NCI-H2081 (cell line): ENCODE measurements at places on chromosomes 2 and 18.
A peak's percentile ranks its signal among the peaks of the same experiment; 100 is the strongest.

GRCh38 chr2:83058683-83059082 lies 1400.4 kb downstream of the SUCLG1 start:
- DNase-seq = no peak

GRCh38 chr2:27724905-27725701 lies 46.4 kb upstream of the MRPL33 start:
- no peak for DNase-seq

GRCh38 chr18:7017013-7017412 lies 100.6 kb downstream of the LAMA1 start:
- no peak for DNase-seq

- DNase-seq = no peak
Observed at GRCh38 chr18:24868311-24868710, 407.9 kb downstream of the HRH4 start.

GRCh38 chr2:236674238-236674637 lies 104.6 kb downstream of the ACKR3 start:
- no peak for DNase-seq

DNA sequence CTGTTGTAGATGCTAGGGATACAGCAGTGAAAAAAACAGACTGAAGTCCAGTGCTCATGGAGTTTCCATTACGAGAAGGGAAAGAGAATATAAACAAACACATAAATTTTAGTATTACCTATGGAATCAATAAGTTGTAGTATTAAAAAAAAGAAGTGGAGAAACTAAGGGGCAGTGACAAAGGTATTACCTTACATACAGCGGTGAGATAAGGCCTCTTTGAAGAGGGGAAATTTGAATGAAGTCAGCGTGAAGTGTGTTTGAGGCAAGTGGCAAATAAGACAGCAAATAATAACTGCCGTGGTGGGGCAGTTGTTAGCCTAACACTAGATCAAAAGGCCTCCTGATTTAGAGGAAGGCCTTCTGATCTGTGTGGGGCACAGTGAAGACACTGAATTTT lies 57.9 kb downstream of the TLK1 start:
- DNase-seq = peak; percentile 34

DNA sequence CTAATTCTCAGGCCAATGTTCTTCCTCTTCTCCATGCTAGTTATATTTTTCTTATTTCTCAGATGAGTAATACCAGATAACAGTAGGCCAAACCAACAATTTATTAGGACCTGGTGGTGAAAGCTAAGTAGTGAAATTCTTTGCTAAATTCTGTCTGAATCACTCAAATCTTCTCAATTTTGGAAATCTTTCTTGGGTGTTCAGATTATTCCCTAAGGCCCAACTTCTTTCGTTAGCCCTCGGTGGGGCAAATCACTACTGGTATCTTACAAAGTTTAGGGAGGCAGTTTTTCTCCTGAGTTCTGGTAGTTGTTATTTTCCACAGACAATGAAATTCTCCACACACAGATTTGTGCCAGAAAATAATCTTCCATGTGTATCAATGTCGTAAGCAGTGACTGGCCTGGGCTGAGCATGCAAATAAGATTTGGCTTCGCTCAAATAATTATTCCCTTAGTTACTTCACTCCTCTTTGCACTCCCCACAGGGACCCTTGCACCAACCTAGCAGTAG lies 443.5 kb upstream of the SLC14A2 start:
- no peak for DNase-seq

GRCh38 chr2:118264232-118264990 lies 176.1 kb downstream of the INSIG2 start:
- DNase-seq = no peak

DNA sequence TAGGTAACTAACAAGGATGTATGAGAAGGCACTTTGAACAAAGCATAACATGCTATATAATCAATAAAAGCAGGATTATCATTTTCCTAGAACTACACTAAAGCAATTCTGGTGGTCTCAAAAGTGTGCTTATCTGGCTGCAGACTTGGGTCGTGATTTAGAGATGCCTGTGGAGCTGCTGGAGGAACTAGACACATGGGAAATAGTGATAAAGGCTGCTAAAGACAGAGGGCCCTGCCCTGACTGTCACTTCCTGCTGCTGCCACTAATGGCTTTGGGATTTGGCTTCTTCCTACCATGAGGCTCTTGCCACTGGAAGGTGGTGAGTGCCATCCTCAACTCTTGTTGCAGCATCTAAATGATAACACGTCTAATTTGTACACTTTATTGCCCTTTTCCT lies 22.5 kb downstream of the TMEM178A start:
- peak; percentile 17 for DNase-seq

DNA sequence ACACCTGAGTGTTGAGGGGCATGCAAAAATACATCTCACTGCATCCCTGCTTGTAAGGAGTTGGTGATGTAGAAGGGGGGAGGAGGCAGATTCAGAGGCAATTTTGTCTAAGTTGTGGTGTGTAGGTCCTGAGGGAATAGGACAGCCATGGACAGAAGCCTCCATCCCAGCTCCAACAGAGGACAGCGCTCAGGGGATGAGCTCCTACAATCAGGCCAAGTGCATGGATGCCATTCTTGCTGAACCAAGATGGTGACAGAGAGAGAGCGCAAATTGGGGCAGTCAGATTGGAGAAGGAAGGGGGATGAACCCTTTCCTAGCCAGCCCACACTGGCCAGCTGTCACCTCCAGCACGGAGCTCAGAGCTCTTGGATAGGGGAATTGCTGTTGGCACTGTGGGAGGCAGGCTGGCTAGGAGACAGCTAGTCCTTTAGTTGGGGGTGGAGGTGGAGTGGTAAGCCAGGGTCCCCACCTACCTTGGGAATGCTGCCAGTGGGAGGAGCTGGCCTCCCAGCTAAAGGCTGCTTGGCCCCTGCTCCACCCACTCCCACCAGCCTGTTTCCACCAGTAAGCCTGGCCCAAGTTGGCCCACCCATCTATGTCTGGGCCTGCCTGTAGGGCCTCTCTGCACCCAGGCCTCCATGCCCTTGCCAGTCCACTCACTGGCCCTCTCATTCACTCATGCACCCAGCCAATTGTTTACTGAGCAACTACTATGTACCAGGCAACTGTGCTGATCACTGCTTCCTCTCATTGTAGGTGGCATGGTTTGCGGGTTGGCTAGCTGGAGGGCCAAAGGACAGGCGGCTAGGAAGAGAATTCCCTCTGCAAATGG lies 2.5 kb upstream of the PER2 start:
- no peak for DNase-seq

DNA sequence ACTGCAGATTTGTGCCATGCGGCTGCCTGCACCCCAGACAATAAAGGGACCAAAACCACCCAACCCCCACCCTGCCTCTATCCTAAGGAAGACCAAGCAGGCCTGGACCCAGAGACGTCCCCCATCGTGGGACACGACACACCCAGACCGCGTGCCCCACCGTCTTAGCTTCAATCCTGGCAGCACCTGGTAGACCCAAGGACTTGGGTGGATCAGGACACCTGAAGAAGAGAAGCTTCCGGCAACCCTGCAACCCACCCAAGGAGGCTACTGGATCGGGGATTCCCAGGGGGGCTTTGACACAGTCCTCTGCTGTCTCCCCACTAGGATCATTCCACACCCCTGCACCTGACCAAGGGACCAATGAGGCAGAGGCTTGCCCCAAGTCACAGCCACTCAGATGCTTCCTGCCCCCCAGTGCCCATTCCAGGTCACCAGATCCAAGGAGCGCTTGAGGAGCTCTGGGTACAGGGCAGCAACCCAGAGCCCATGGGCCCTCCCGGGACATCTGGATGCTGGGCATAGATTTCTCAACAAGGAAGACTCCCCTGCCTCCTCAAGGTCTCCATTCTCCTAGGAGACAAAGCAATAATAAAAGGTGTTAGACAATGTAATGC lies 3.6 kb downstream of the ALPI start:
- no peak for DNase-seq

GRCh38 chr2:12412898-12413305 lies 303.8 kb upstream of the TRIB2 start:
- no peak for DNase-seq

GRCh38 chr18:2823966-2824365 lies 22.8 kb upstream of the EMILIN2 start:
- no peak for DNase-seq

DNA sequence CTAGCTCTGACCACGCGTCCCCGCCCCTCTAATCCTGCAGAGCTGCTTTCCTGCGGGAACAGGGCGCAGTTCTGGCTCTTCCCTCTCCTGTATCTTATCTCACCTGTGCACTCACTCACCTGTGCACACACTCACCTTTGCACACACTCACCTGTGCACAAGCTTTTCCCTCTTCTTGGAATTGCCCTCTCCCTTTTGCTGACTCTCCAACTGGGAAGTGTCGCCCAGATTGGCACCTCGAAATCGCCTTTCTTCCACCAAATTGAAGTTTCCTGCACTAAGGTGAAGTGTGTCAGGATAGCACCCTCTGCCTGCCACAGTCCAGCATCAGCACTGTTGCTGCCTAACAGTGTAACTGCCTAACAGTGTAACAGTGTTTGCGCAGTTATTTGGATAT lies 566 bp upstream of the CMPK2 start:
- DNase-seq = peak; percentile 53

DNA sequence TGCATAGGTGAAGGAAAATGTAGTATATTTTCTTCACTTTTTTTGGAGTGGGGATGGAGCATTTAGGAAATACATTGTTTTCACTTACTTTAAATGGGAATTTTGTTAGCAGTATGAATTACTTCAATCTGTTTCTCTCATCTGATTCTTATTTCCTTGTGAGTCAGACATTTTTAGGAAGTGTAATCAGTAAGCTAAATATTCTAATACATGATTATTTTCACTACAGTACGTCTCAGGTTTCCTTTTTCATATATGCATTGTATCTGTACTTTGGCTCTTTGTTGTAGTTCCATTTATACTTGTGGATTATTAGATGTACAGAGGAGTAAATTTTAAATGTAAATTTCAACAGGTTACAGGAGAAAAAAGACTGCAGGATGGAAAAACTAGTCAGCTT lies 27.9 kb downstream of the GPD2 start:
- no peak for DNase-seq

DNA sequence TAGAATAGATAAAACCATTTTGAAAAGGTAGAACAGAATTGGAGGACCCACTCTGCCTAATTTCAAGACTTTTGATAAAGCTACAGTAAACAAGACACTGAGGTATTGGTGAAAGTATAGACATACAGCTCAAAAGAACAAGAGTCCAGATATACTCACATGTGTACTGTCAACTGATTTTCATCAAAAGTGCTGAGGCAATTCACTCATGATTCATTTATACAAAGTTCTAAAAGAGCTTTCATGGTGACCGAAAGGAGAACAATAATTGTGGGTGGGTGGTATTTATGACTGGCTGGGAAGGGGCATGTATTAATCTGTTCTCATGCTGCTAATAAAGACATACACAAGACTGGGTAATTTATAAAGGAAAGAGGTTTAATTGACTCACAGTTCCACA lies 7.3 kb downstream of the MAP4K3 start:
- no peak for DNase-seq

DNA sequence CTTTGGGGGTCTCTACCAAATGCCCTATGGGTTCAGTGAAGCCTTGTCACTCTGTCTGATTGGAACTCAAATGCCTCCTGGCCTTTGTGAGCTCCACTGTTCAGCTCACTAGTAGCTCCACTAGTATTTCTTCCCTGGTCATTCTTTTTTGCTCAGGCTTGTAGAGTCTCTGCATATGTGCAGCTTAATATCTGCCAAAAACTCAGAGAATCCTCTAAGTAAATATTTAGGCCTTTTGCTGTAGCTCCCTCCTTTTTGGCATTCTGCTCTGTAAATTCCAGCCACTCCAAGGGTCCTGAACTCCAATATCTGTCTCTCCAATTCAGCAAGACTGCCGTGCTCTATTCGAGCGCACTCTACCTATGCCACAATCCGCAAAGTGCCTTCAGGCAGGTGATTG lies 146.5 kb downstream of the MAIP1 start:
- no peak for DNase-seq

GRCh38 chr2:28338831-28339321 lies 53.8 kb upstream of the FOSL2 start:
- DNase-seq = no peak

GRCh38 chr2:168766600-168766999 lies 35.8 kb upstream of the NOSTRIN start:
- DNase-seq = no peak

GRCh38 chr18:42141439-42141838 lies 186.4 kb downstream of the PIK3C3 start:
- DNase-seq = no peak

DNA sequence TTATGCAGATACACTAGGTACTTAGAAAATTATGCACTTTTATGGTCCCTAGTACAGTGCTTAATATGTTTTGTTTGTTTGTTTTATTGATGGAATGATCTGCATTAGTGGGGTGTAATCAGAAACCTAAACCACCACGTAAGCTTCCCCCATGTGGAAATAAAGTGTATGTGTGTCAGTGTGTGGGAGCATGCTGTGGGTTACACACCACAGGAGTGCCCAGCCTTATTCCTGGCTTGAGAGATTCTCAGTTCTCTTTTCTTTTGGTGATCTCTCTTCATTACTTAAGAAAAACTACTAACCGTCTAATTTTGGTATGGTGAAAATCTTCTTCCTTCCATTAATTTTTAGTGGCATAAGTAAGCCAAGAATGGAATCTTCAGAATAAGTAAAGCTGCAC lies 398.6 kb downstream of the DCDC2C start:
- DNase-seq = no peak

GRCh38 chr2:68740400-68740914 lies 5.8 kb downstream of the ARHGAP25 start:
- DNase-seq = no peak

GRCh38 chr2:238501311-238501710 lies 74.6 kb downstream of the ASB1 start:
- DNase-seq = no peak

DNA sequence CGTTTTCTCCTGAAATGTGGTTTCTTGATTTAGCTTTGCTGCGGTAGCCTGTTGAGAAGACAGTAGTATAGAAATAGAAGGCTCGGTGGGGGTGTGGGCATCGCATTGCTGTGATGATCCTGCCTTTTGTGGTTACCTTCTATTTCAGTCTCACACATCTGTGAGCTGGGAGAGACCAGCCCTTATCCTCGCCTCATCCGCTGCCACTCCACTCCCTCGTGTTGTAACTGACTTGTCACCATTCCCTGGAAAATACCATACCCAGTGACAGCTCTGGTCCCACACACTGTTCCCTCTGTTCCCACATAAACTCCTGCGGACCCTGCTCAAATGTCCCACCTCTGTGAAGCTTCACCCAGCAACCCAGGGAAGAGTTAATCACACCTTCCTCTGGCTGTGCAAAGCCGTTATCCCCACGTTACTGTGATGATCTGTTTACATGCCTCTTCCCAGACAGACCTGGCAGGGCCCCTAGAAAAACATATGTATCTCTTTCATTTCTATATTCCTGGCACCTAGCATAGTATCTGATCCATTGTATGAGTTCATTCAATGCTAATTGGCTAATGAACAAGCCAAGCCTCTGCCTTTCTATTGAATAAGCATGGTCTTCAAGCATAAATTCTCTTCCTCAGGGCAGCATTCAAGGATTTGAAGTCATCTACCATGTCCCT lies 114.6 kb downstream of the MAPK4 start:
- DNase-seq = no peak

DNA sequence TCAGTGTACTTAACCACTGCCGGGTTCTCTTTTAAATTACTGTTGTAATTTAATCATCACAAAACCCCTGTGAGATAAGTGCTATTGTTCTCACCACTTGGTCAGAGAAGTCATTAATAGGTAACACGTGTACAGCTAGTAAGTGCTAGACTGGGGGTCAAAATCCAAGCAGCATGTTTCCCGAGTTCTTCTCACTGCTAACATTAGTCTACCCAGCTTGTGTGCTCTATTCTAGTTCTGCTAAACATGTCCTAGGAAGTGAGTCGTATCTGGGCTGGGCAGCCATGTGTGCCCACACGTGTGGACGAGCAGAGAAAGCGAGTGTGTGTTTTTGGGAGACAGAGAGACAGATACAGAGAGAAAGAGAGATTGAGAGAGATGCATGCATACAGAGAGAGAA lies 94.1 kb downstream of the BIN1 start:
- DNase-seq = no peak

- DNase-seq = no peak
Observed at GRCh38 chr2:219079417-219079816, 18.7 kb upstream of the IHH start.
